ENCODE measurements at places on chromosomes 3 and 15.

DNA sequence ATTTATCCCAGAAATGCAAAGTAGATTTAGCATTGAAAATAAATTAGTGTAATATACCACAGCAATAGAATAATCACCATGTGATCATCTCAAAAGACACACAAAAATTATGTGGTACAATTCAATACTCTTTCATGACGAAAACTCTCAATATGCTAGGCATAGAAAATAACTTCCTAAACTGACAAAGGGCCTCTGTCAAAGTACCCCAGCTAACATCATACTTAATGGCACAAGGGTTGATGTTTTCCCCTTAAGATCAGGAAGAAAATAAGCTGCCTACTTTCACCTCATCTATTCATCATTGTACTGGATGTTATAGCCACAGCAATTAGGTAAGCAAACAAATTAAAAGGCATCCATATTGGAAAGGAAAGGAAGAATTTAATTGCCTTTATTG, 22.7 kb upstream of the NIPA2 start:
- DNase-seq = no peak

DNA sequence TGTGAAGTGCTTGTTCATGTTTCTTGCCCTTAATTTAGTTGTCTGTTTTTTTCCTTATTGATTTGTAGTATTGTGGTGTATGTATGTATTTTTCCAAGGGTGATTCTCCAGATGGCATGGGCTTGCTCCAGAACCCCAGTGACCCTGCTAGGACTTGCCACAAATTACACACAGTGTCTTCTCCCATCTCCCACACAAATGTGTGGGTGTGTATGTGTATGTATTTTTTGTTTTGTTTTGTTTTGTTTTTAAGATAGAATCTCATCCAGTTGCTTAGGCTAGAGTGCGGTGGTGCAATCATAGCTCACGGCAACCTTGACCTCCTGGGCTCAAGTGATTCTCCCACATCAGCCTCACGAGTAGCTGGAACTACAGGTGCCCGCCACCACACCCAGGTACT, 36.2 kb upstream of the ARID3B start:
- no peak for DNase-seq

DNA sequence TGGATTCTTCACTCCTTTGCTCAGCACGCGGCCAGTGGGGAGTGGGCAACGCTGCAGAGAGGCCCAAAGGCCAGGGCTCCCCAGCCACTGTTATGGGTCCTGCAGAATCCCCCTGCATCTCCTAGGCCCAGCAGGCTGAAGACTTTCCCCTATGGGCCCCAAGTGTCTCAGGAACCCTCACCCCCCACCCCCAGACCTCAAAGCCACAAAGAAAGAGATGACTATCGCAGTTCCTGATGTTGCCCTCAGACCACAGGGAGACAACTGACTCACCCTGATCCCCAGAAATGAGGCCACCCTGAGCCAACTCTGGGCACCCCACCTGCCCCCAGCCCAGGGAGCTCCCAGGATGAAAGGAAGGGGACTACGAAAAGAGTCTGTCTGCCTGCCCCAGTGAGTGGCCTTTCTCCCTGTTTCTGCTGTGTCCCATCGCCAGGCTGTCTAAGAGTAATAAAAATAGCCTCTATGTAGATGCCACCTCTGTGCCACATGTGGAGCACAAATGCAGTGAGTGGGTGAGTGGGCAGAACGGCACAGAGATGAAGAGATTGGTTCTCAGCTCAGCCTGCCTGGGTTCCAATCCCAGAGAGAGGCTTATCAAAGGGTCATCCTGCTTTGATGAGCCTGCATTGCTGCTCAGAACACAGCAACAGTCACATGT, 283.0 kb downstream of the UACA start:
- DNase-seq = no peak

DNA sequence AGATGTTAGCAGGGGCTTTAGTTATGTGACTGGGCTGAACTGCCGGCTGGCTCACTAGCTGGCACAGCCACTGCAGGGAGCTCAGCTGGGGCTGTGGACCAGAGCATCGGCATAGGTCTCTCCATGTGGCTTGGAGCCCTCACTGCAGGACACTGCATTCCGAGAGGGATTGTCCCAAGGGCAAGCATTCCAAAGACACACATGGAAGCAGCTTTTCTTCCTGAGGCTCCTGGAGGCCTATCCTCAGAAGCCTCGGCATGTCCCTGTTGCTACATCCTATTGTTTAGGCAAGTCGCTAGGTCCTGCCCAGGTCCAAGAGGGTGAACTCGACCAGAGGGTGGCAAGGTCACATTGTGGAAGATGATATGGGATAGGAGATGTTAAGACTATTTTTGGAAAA, 209.8 kb downstream of the PLCL2 start:
- DNase-seq = no peak

GRCh38 chr3:150956376-150956775, 16.2 kb downstream of the CLRN1 start:
- peak; percentile 30 for DNase-seq

DNA sequence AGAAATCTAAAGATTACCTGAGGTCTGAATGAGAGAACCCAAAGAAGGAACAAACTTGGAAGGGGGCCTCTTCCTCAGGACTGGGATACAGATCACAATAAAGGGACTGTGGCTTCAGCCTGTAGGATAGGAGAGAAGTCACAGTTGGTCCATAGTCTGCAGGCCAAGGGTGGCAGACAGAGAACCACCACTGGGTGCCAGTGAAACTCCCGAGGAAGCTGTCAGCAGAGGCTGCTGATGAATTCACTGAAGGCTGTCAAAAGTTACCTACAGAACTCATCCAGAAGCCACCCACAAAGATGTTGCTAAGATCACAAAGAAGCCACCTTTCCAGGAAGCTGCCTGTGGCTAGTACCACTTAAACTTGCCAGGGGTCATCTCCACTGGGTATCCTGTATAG, 78.5 kb downstream of the TMCO5A start:
- DNase-seq = no peak

DNA sequence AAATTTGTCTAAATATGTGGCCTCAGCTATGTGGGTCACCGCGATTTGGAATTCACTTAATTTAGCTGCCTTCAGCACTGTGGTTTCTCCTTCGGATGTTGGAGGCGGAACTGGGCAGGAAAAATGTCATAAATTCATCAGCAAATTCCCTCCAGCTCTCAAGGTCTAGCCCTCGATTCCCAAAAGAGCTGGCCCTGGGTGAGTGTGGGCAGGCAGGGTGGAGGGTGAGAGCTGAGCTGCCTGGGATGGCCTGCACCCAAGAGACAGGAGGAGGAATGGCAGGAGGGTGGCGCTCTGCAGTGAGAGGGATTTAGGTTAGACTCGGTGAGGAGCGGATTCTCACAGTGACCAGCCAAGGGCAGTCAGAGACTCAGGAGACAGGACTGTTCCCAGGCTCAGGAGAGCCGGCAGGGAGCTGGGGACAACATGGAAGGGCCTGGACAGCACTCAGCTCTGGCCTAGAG, 57.1 kb downstream of the FEM1B start:
- DNase-seq = no peak

GRCh38 chr3:195405651-195406050, 37.2 kb downstream of the ACAP2 start:
- no peak for DNase-seq

- DNase-seq = no peak
Measured at GRCh38 chr3:42498791-42499477, 3.5 kb upstream of the VIPR1 start.

- no peak for DNase-seq
Measured at GRCh38 chr3:182212479-182213076, 500.9 kb downstream of the SOX2 start.

GRCh38 chr15:39549912-39550311, 31.0 kb upstream of the THBS1 start:
- no peak for DNase-seq

GRCh38 chr15:64337761-64338160, 18.2 kb downstream of the CSNK1G1 start:
- DNase-seq = no peak

DNA sequence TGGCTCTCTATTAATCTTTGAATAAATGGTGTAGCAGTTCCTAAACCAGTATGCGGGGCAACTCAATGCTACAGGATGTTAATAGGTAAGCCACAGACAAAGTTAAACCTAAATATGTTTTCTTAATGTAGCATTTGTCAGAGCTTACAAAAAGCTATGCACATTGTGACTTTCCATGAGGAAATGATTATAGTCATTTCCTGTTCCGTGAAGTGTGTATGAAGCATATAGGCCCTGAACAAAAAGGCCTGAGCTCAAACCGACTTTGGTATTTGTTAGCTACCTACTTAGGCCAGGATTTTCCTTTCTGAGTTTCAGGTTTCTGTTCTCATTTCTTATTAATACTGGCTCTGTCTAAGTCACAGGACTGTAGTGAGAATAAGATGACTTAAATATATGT, 14.2 kb downstream of the ZNF80 start:
- DNase-seq = no peak

GRCh38 chr3:535566-536416, 339.2 kb downstream of the CHL1 start:
- DNase-seq = no peak

- DNase-seq = no peak
Measured at GRCh38 chr3:71225951-71226564, 357.5 kb downstream of the FOXP1 start.

DNA sequence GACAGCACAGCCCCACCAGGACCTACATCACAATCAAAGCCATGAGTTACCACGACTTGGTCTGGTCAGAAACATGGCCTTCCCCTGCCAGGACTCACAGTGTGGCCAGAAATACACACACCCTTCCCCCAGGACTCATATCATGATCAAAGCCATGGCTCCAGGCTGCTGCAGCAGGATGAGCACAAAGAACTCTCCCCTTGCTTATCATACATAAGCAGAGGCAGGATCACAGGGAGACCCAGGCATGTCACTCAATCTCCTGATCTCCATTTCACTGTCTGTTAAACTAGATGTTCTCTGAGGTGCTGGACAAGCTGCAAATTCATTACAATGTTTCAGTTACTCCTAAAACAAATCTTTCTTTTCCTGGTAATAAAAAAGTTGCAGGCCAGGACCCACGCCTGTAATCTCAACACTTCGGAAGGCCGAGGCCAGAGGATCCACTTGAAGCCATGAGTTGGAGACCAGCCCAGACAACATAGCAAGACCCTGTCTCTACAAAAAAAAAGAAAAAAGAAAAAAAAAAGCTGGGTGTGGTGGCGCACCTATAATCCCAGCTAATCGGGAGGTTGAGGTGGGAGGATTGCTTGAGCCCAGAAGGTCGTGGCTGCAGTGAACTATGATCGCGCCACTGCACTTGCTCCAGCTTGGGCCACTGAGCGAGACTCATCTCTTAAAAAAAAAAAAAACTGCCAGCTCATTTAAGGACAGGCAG, 1.2 kb downstream of the PFKFB4 start:
- no peak for DNase-seq

DNA sequence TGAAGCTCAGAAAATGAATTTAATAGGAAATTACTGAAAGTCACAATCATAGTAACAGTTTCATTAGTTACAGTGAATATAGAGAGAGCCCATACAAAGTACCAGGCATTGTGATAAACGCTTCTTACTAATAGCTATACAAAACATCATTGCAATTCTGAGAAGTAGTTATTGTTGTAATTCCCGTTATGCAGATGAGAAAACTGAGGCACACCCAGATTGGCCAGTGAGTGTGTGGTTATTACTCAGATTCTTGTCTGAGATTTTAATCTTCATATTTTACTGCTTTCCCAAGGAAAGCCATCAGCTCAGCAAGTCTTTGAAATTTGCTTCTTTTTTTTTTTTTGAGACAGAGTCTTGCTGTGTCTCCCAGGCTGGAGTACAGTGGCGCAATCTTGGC, 14.3 kb downstream of the FLNB start:
- DNase-seq = no peak

GRCh38 chr15:83206526-83207008, 1.1 kb downstream of the HDGFL3 start:
- no peak for DNase-seq

- no peak for DNase-seq
Measured at GRCh38 chr15:81981908-81982307, 63.9 kb downstream of the MEX3B start.

GRCh38 chr3:189458528-189458927, 172.7 kb upstream of the TP63 start:
- DNase-seq = no peak

GRCh38 chr3:107275511-107275910, 101.7 kb upstream of the CCDC54 start:
- DNase-seq = no peak

DNA sequence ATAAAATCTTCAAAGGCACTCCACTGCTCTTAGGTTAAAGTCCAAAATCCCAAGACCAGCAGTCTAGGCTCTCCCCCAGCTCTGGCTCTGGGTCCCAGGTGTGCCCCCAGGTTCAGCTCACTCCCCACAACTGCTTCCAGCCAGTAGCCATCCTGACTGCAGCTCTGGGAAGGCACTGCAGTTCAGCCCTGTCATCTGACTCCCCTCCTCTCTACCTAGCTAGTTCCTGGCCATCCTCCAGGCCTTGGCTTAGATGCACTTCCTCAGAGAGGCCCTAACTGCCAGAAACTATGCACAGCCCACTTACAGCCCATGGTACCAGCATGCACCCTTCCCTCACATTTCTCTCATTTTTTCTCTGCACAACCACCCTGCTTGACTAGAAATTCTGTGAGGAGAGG, 25.5 kb downstream of the TBC1D2B start:
- no peak for DNase-seq

- no peak for DNase-seq
Measured at GRCh38 chr3:41701191-41701698, 260.7 kb downstream of the ULK4 start.

- peak; percentile 58 for DNase-seq
Measured at GRCh38 chr3:64220161-64220914, 4.9 kb downstream of the PRICKLE2 start.

- no peak for DNase-seq
Measured at GRCh38 chr3:184346480-184347190, 9.2 kb downstream of the FAM131A start.

- no peak for DNase-seq
Measured at GRCh38 chr15:95327183-95327525, 1003.3 kb upstream of the NR2F2 start.

DNA sequence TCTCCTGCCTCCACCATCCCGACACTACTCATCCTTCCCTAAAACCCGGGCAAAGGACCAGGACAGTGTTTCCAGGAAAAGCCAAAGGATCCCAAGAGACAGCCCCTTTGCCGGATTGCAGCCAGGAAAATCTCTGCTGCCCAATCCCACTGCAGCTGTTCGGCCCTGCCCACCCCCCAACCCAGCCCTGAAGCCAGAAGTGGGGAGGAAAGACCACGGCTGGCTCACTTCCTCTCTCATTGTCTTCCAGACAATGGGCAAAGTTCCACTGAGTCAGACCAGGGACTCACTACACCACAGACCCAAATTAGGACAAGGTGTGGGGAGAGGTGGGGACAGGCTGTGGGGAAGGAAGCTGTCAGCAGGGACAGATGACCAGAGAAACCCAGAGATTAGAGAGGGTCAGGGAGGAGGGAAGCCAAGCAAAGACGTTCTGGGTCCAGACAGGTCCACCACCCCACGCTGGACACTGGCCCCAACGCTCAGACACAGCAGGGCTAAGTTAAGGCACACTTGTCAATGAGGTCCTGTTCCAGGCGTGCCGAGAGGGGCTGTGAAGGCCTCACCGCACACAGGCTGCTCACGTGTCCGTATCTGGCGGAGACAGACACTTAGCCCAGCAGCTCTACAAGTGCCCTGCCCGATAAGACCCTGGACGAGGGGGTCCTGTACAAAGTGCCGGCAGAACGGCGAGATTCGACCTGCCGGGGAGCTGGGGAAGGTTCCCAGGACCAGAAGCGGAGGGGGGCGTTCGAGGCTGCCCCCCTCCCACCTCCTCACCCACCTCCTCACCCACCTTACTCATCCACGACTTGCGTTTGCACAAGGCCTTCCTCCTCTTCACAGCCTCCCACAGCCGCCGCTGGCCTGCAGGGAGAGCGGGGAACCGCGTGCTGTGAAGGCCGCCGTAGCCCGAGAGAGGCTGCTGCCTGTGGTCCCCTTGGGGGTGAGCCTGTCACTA, 21.9 kb downstream of the TNK2 start:
- DNase-seq = no peak
